ENCODE measurements at places on chromosomes 16 and 17.

- DNase-seq = no peak
These were observed 723.8 kb downstream of the CDH11 start for GRCh38 chr16:64397945-64398508.

- DNase-seq = no peak
These were observed 952.6 kb upstream of the SOX9 start for GRCh38 chr17:71168053-71168741.

DNA sequence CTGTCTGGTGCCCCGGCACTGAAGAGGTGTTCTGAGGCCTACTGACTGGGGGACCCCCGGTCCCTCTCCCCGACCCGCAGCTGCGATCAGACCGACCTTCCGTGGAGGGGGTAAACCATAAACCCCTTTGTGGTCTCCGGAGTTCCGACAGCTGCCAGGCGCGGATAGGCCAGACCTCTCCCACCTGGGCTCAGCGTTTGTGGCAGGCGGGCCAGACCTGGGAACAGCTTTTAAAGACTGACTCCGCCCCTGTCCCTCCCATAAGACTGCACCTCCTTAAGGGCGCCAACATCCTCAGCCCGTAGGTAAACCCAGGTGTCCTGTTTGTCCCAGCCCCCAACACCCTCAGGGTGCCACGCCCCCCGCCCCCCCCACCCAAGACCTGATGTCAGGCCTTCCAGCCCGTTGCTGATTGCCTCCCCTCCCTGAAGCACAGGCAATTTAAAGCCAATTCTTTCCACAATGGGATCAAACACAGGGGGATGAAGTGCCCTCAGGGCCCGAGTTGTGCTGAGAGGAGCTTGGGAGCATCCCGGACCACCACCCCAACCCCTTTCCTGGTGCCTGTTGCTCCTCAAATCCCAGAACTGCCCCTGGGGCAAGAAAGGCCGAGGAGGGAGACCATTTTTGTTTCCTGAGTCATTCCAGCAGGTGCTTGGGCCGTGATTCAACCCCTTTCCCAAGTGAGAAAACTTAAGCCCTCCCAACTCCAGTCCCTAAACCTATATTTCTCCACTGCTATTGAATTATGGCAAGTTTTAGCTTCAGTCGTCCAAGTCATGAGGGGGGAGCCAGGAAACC, at the start of gene SOX15:
SOX15 (minus strand) TSS at position 204 of the 801 bp plus-strand sequence. CDS start 418 bp downstream, outside the sequence.
- DNase-seq = no peak

DNA sequence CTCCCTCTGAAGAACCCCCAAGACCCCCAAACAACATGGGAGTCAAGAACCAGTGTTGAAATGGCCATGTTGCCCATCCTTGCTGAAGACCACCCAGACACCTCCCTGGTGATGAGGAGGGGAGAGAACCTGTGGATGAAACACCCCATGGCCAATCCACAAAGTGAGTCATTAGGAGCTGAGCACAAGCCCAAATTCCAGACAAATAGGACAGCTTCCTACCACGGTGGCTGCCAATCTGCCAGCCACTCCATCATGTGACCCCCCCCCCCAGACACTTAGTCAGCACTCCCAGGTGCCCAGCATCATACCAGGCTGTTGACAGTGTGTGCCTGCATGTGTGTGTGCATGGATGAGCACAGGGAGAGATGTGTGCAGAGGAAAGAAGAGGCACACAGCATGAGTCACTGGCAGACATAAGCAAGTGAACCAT, 26.4 kb upstream of the RPL38 start:
- DNase-seq = no peak

DNA sequence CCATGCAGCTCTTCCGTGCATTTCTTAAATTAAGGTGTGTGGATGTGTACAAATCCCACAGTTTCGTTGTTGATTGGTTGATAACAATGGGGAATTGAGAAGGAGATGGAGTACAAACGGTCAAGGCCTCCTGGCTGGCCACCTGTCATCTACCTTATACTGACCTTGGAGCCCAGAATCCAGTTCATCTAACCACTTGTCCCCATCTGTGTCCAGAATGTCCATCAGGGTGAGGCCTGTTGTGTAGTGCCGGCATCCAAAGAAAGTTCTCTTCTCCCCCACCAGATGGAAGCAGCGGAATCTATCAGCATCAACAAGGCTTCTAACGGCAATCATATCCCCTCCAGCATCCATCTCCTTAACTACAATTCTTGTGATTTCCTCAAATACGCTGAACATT, 1.5 kb downstream of the GSDMB start:
- no peak for DNase-seq
